NCI-H187 treated with DMSO at 0.1 percent for 48 hours (cell line): ENCODE measurements at places on chromosomes 2 and 18.

- DNase-seq, result no peak
Observed at GRCh38 chr2:8067784-8068336, 614.0 kb upstream of the ID2 start.

DNA sequence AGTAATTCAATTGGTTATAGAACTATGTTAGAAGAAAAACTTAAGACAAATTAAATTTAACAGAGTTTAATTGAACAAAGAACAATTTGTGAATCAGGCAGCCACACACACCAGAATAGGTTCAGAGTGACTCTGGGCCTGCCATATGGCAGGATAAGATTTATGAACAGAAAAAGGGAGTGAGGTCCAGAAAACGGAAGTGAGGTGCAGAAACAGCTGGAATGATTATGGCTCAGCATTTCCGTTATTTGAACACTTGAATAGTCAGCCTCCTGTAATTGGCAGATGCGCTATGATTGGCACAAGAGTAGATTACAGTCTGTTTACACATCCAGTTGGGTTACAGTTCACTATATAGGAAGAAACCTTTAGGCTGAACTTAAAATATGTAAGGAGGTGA is 99.0 kb downstream of the MBD2 start:
- no peak for DNase-seq

DNA sequence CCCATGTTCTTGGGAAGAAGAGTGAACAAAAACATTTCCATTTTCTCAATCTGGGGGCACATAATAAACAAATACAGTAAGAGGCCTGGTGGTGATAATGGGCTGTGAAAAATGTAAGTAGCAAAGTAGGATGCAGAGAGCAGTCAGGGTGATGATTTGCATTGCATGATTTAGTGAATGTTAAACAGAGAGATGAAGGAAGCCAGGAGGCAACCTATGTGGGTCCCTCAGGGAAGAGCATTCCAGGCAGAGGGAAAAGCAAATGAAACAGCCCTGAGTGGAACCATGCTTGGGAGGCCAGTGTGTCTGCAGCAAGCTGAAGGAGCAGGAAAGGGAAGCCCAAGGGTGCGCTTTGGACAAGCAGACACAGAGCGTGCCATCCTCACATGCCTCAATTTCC is 5.4 kb downstream of the VIT start:
- DNase-seq, result no peak

- no peak for DNase-seq
Observed at GRCh38 chr18:55790296-55790695, 202.3 kb upstream of the TCF4 start.

DNA sequence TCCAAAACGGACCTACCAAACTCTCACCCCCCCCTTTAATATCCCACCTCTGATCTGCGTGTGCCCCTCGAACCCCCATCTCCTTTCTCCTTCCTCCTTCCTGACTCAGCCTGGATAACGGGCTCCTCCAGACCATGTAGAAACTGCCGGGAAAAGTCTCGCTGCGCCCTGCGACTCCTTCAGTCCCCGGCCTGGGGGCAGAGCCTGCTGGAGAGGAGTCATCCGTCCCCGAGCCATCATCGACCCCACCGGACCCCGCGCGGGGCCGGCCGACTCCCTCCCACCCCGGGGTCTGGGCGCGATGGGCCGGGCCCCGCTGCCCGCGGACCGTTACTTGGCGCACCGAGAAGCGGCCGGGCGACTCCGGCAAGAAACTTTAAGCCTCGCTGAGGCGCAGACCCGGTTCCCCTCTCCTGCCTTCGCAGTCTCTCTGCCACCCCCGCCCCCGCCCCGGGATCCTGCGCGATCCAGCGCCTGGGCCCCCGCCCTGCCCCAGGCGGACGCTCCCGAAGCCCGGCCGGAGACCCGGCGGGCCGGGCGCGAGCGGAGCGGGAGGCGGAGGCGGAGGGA is 3.4 kb downstream of the ZEB2 start:
- no peak for DNase-seq

GRCh38 chr2:188576651-188577050 is 285.0 kb downstream of the GULP1 start:
- DNase-seq, result no peak

- DNase-seq, result no peak
Observed at GRCh38 chr2:156398176-156398575, 38.0 kb upstream of the GPD2 start.

DNA sequence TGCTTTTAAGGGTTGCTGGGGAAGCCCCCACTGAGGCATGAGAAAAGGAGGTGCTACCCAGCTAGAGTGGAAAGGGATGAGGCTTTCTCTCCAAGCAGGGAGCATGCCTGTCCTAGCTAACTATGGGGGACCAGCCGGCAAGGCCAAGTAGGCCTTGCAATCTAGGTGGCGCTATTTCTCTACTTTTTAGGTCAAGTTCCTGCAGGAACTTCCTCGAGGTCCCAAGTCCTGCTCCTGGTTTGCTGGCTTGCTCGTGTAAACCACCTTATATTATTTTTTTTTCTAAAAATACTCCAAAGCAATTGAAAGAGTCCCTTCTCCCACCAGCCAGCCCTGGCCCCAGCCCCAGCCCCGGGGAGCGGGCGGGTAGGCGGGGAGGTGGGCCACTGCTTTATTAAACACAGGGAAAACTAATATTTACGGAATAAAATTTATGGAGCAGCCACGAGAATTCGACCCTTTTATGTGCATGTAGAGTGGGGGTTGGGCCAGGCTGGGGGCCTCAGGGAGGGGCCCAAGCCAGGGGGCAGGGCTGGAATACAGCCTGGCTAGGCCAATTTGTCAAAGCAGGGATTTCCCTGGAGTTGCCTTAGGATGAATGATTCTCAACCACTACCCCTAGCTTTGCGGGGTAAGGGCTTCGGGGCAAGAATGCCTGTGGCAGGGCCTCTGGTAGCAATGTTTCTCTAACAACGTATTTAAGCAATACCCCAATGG is 12.8 kb upstream of the IHH start:
- DNase-seq, result no peak

GRCh38 chr2:26292646-26293045 is 47.9 kb downstream of the HADHB start:
- no peak for DNase-seq

DNA sequence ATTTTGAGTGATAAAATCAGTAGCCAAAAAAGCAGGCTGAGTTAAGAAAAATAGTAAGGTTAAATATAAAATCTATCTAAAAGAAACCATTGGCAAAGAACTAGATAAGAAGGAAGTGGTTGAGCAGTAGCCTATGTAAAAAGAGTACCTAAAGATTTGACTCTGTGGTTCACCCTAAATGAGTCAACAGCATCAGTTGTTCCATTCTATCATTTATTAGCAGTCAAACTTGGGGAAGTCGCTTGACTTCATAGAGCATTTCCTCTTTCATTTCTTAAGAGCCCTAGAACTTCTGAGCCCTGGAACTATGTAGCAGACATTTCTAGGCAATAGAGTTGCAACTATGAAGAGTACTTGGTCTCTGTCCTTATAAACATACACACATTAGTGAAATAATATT is 381.7 kb downstream of the NUP35 start:
- DNase-seq, result no peak

GRCh38 chr2:68388358-68388757 is 23.3 kb downstream of the PLEK start:
- no peak for DNase-seq

- no peak for DNase-seq
Observed at GRCh38 chr2:219081096-219081495, 20.4 kb upstream of the IHH start.

GRCh38 chr2:223835701-223836532 is 1.5 kb downstream of the AP1S3 start:
- no peak for DNase-seq

DNA sequence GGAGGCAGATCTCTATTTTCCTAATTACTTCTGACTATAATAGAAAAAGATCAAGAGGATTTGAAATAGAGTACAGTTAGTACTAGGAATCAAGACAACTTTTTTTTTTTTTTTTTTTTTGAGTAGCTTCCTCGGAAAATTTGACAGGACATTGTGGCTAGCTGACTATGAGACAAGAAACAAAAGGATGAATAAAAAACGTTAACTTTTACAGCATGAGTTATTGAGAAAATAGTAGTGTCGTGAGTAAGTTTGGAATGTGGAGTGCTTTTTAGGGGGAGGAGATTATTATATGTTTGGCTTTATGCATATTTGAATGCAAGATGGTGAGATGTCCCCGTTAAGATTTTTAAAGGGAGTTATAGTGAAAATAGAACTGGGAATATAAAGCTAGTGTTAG is 27.7 kb upstream of the CPS1 start:
- DNase-seq, result no peak

DNA sequence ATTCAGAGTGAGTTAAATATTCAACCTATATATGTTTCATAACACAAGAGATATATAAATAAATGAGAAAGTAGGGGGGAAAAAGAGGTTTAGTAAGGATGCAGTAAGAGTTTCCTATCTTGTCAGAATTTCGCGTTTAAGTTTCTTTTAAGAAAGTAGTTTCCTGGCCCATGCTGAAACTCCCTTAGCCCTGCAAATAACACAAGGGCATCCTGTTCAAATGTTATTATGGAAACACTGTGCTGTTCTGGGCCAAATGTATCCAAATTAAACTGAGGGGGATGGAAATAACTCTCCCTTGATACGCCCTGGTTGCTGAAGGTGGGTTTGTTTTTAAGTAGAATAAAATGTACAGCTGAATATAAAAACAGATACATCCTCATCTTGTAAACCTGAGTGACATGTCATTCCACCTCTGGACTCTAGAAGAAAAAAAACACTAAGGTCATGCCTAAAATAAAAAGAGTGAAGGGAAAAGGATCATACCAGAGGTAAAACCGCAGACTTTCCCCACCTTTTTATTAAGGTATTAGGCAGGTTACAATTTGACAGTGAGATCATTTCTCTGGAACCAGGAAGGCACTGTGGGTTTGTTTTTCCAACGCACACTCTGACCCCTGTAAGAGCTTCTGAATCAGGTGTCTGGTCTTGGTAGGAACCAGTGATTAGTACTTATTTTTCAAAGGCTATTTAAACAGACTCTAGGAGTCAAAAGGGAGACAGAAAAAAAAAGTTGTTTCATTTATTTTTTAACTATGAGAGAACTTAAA is 16.7 kb downstream of the BCL2 start:
- no peak for DNase-seq

GRCh38 chr18:37394610-37394965 is 171.0 kb downstream of the CELF4 start:
- no peak for DNase-seq

- DNase-seq, result no peak
Observed at GRCh38 chr2:62149708-62150107, 46.2 kb upstream of the B3GNT2 start.

- no peak for DNase-seq
Observed at GRCh38 chr2:63875131-63875527, 33.4 kb downstream of the UGP2 start.

- no peak for DNase-seq
Observed at GRCh38 chr18:30088238-30089015, 954.1 kb downstream of the DSC3 start.

- no peak for DNase-seq
Observed at GRCh38 chr2:56053679-56054078, 130.1 kb upstream of the EFEMP1 start.

GRCh38 chr2:206031950-206032567 is 53.9 kb downstream of the INO80D start:
- DNase-seq, result no peak

- DNase-seq, result no peak
Observed at GRCh38 chr2:232459419-232460035, 3.6 kb downstream of the ALPI start.

GRCh38 chr2:197256547-197257170 is 53.9 kb downstream of the ANKRD44 start:
- no peak for DNase-seq

DNA sequence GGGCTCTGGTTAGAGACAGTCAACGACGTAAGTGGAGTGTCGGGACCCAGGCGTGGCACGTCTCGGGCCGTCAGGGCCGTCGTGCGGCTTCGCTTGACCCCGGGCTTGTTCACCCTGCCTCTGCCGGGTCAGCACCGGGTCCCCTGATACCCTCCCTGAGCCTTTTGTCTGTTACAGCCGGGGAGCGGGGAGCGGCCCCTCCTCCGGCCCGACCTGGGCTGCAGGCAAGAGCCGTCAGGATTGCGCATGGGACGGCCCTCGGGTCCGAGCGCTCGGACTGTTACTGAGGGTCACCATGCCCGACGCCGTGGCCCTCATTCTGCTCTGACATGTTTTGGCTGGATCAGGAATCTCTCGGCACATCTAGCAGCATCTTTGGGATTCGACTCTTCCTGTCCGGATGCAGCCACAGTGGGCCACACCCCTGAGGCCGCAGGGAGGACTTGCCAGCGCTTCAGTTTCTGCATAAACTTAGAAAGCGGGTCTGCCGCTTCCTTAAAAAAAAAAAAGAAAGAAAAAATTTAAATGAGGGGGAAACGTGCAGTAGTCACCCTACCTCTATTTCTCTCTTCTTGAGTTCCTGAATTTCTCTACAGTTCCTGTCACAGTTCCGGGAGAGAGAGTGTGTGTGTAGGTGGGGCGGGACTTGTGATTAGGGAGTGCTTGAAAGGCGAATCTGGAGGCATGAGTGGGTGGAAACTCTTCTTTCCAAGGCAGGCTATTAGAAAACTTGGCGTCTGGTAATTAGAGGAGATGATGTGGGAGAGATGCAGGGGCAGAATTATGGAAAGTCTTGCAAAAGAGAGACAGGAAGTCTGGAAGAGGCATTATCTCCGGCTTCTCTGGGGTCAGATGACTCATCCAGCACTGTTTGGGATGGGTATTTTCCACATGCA is 909 bp downstream of the TMEM87B start:
- no peak for DNase-seq

DNA sequence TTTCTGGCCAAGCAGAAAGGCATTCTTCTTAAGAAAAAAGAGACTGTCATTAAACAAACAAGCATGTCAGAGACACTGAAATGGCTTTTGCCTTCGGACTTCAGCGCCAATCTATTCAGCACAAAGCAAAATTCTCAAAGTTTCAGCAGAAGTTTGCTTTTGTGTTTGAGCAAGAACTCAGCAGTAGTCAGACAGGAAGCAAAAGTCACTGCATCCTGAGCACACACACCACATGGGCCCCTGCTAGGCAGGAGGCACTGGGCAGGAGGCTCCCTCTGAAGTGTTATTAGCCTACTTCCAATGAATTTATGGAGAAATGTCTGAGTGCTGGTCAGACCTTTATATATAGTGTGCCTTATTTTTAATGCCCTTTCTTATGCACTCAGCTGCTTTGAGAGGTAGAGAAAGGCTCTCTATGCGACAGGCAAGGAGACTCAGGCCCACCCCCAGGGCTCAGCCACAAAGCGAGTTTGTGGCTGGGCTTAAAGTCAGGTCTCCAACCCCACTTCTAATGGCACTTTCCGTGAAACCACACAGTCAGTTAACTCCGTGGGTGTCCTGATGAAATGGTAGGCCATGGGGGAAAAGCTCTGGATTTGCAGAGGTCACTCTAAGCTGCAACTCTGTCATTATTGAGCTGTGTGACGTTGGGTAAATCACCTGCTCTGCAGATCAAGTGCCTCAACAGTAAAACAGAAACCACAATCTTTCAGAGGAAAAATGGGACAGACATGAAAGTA is 161.0 kb upstream of the TMEM200C start:
- DNase-seq, result peak; percentile 44

- DNase-seq, result no peak
Observed at GRCh38 chr2:72921088-72921851, 4.0 kb downstream of the EMX1 start.

DNA sequence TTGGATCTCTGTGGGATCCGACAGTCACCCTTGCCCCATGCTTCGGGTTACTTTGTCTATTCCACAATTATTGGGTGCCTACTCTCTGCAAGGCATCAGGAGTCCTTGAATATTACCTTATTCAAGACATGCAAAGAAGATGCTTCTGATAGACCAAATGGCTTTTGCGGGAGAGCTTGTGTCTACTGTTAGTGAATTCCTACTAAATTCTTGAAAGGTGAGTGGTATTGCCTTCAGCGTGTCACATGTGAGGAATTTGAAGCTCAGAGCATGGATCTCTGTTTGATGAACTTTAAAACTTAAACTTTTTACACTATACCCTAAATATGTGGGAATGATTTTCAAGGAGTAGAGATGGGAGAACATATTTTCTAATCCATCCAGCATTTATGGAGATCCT is 184.4 kb downstream of the LTBP1 start:
- no peak for DNase-seq
